ENCODE measurements at places on chromosomes 1 and 21. TPM values are rescaled to one million over a fixed set of nuclear protein-coding genes. Genes with fewer than 3 reads are reported as not detected.

GRCh38 chr1:65362545-65362944 is 53.2 kb downstream of the DNAJC6 start:
- no peak for DNase-seq

DNA sequence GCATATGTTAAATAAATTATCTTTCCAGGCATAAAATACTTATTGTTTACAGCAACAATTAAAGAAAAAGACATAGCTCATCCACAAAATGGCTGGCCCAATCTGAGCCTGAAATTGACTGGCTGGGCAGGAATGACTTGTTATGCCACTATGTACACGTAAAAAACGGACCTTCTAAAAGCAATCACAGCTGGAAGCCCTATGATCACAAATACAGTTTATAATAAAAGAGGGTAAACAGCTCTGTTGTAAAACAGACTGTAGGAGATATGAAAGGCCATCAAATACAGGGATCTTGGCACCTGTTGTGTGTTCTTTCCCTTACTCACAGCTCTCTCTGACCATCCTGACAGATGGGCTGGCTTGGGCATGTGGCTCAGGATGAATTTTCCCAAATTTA is 70.5 kb upstream of the DMRTA2 start:
- DNase-seq, result no peak

DNA sequence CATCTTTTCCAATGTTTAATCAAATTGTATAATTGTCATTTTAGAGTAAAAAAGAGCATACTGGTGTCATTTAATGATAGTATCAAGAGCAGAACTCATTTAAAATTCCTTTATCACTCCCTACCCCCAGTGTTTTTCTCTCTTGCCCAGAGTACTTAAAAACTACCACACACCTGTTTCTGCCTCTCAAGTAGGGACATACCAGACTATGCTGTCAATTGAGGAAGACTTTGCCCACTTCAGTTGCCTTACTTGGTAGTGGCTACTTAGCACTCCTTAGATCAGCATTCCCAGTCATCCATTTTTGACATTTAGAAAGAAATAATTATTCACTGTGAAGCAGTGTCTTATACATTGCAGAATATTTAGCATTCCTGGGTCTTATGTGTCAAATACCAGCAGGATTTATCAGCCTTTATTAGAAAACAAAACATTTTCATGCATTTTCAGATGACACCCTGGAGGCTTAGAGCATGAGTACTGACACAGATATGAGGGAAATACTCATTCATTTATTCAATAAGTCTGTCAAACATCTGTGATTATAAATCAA is 127.5 kb upstream of the RGS1 start:
- DNase-seq, result no peak

GRCh38 chr1:23062271-23062670 is 43.0 kb downstream of the KDM1A start:
- no peak for DNase-seq

DNA sequence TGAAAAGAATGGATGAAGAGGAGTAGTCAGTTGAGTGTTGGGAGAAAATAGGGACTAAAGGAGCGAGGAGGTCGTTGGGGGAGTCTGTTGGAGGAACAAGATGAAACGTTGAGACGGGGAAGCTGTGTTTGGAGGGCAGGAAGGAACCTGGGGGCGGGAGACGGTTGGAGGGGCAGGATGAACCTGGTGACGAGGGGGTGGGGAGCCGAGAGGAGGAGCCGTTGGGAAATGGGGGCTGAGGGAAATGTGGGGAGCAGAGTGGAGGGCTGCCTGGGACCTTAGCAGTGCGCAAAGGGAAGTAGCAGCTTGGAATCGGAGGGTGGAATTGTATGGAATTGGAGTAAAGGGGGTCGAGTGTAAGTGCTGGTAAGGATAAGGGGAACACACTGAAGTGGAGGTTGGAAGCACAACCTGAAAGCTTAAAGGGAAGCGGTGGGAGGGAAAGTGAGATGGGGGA is 630 bp downstream of the MTF2 start:
- no peak for DNase-seq

Gene OR2T35
- total RNA-seq, result not detected

Gene TRAF3IP3
- 0.16 TPM for total RNA-seq

Gene ROR1
- 4.2 TPM for total RNA-seq

GRCh38 chr1:25246600-25247023 is 642 bp downstream of the RSRP1 start:
- DNase-seq, result no peak
